ENCODE measurements at places on chromosomes 11 and 22. TPM values are rescaled to one million over a fixed set of nuclear protein-coding genes. Genes with fewer than 3 reads are reported as not detected.

The GPHA2 gene
- total RNA-seq, result not detected

The CHORDC1 gene
- 28.5 TPM for total RNA-seq

The TMPRSS13 gene
- not detected for total RNA-seq

The DDIAS gene
- total RNA-seq, result 3.5 TPM

DNA sequence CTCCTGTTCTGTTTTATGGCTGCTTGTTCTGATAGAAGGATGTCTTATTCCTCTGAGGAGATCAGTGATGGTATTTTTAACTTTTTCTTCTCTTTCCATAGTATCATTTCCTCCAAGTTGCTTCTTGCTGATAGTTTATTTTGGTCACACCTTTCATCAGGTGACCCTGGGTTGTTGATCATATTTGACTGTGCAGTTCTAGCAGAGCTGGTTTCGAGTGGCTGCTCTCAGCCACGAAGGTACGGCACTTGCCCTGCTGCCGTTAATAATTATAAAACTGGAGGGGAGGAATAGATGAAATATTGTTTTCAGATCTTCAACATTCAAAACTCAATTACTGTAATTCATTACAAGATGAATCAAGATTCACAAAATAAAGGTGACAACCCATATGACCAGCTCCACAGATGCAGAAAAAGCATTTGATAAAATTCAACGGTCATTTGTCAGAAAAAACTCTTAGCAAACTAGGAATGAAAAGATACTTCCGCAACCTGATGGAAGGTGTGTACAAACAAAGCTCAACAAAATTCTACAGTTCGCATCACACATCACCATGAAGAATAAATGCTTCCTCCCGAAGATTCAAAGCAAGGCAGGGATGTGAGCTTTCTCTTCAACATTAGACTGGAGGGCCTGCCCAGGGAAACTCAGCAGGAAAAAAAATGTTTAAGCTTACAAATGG is 59.2 kb upstream of the RTL6 start:
- DNase-seq, result no peak

DNA sequence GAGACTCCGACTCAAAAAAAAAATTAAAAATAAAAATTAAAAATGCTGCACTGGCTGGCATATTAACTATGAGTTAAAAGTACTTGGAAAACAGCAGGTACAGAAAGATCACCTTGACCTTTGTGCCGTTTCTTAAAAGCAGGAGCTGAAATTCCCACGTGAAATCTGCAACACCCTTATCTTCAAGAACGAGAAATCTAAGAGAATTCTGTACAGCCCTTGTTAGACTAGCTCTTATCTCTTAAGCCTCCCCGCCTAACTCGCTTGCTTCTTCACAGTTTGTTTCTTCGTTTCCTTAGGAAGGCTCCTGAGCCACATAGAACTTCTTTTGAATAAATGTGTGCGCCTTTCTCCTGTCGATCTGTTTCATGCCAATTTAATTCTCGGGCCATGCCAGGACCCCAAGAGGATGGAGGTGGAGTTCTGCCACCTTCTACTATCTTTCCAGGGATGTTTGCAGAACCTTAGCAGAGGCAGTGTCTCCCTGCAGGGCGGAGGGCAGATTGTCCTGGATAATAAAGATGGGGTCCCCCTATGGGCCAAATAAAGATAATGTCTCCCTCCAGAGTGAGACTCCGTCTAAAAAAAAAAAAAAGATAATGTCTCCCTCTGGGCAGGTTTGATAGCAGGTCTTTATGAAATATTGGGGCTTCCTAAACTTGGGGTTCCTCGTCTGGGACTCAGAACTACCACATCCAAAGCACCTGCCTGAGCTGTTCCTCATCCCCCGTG is 27.4 kb upstream of the SYT8 start:
- DNase-seq, result no peak

DNA sequence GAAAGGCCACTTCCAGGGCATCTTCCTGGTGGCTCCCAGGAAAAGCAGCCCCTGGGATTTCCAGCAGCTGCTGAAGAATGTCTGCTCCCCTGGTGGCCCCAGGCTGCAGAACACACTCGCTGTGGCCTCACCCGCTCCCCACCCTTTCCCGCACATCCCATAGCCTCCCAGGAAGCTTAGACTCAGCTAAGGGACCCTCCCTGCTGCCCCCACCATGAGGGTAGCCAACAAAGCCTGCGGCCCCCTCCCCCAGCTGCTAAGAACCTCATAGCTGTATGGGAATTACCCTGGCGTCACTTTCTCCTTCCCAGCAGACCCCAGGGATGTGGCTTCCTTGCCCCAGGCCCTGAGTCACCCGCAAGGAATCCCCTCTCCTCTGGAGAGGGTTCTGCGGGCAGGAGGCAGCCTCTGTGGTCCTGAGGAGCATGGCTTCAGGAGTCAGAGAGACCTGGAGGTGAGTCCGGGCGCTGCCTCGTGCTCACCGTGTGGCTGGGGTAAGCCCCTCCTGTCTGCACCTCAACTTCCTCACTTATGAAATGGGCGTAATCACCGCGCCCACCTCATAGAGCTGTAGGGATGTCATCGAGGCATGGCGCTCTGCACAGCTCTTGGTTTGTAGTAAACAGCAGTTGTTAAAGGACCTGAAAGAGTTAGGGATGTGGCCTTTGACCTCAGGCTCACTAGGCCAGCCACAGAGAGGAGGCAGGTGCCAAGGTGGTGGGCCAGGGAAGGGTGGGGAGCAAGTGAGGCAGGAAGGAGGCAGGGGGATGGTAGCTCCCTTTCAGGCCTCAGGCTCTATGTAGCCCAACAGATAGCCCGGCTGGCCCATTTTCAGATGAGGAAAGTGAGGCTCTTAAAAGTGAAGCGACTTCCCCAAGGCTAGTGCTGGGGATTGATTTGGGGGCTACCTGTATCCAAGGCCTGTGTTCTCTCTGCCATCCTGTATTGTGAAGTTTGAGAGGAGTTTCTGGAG is 71.2 kb downstream of the LRRC32 start:
- DNase-seq, result peak; percentile 54

DNA sequence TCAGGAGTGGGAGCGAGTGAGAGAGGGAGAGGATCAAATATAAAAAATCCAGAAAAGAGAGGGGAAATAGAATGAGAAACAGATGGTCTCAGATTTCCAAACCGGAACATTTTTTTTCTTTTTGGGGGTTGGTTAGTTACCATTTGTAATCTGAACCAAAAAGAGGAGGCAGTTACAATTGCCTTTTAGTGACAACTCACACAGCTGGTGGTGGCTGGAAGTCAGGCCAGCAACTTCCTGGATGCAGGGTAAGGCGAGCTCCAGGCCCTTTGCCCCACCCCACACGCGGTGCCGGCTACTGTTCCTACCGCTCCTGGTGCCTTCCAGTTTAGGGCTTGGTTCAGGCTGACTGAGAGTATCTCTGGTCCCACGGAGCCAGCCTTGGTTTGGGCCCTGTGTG is 21.0 kb upstream of the UBASH3B start:
- no peak for DNase-seq

- no peak for DNase-seq
Measured at GRCh38 chr22:50119768-50120251, 30.0 kb downstream of the MOV10L1 start.

- DNase-seq, result no peak
Measured at GRCh38 chr11:126655807-126656128, 300.3 kb downstream of the ST3GAL4 start.

- DNase-seq, result no peak
Measured at GRCh38 chr11:134417871-134418840, 6.1 kb upstream of the B3GAT1 start.

GRCh38 chr22:43113526-43114251 is 3.1 kb downstream of the BIK start:
- DNase-seq, result no peak

DNA sequence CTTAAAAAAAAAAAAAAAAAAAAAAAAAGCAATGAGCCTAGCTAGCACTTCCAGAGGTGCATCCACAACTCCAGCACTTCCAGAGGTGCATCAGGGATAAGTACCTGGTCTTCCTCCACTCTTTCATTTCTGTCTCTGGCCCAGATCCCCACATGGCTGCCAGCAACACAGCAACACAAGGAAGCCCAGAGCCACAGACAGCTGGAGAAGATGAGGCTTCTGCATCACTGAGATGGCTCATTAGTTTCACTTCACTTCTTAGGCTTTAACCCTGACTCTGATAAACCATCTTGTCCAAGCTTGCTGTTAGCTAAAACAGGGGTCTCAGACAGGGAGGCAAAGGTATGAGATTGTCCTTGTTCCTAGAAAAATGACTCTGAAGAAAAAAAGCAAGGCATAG is 35.6 kb downstream of the PC start:
- no peak for DNase-seq

DNA sequence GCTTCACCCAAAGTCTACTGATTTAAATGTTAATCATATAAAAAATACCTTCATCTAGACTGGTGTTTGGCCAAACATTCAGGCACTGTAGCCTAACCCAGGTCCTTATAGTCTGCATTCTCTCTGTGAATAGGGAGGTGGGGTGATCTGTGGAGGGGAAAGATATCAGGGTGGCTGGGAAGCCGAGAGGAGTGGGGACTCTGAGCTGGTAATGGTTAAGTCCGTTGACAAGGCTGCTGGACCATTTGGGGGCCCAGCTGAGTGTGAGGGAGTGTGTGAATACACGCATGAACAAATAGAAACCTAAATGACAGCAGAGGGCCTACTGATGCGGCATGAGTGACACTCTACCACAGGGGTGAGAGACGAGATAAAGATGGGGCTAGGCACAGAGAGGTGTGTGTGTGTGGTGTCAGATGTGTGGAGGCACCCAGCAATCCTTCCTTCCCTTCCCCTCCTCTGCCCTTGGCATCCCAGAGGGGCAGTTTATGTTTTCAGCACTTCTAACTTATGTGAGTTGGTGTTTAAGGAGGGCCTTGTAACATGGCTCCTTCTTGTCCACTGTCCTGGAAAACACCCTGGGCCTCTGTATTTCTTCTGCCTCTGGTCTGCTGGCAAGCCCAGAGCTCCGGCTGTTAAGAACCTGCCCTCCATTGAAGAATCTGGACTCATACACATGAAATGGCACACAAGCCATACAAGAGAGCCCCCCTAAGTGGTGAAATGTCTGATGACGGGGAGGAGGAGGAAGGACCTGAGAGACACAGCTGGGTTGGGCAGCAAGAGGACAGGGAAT is 249.1 kb upstream of the TBCEL start:
- no peak for DNase-seq

GRCh38 chr11:30432178-30432577 is 109.3 kb downstream of the ARL14EP start:
- no peak for DNase-seq

DNA sequence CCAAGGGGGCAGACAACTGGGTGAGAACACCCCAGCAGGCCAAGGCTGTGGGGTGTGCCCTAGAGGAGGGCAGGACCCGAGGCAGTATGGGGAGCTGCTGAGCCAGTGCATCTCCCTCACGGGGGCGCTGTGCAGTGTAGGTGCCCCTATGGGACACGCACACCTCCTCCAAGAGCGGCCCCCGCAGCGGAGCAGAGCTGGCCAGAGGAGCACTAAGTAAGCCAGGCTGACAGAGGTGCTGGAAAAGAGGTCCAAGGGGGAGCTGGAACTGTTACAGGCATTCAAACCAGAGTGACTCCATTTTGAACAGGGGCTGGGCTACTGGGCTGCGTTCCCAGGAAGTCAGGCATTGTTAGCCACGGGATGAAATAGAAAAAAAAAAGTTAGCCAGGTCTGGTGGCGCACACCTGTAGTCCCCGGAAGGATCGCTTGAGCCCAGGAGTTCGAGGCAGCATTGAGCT is 41.8 kb downstream of the TST start:
- peak; percentile 32 for DNase-seq

- DNase-seq, result peak; percentile 81
Measured at GRCh38 chr11:66429983-66430602, 8.6 kb downstream of the MRPL11 start.

Data from heart left ventricle (tissue), 16 donors.